ENCODE measurements at places on chromosomes 12 and 14. TPM values are rescaled to one million over a fixed set of nuclear protein-coding genes. Genes with fewer than 3 reads are reported as not detected.

GRCh38 chr12:12349711-12350665 lies at the start of gene MANSC1:
TSS of gene MANSC1 (minus strand) at chr12:12350242. CDS start at chr12:12343314, 6,928 bp downstream.
- no peaks in the 10 kb centered on the region for H3K4me1 ChIP-seq
- peak within 1 kb of the TSS; percentile 82 for H3K27ac ChIP-seq
- no peaks in the 10 kb centered on the region for H3K27me3 ChIP-seq
- DNase-seq, result peak; percentile 61
- H3K36me3 ChIP-seq, result no peaks in the 10 kb centered on the region

DNA sequence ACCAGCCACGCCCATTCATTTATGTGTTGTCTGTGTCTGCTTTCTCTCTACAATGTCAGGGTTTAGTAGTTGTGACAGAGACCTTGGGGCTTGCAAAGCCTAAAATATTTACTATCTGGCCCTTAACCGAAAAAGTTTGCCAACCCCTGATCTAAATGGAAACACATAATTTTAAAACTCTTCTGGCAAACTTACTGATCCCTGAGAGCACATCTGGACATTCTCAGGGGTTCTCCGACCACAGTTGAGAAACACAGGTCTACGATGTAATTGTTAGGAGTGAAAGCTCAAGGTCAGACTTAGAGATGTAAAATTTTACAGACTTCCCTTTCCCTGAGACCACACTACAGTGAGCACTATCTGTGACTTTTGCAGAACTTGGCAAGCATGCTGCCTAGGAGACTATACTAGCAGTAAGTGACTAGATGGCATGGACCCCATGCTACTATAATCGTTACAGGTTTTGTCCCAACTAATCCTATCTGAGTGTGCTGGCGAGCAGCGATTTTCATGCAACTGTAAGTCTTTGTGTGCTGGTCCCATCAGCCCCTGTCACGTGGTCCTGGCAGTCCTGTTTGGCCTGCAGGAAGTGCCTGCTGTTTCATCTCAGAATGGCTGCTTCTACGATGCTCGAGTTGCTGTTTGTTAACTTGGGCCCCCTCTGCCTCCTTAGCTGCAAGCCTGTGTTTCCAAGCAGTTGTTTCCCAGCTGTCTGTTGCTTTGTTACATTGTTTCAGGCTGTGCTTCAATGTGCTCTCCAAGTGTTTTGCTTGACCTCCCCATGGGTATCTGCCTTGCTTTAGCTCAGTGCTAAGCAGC lies 21.6 kb downstream of the TMTC2 start:
- no peaks in the 10 kb centered on the region for H3K4me1 ChIP-seq
- no peaks in the 10 kb centered on the region for H3K36me3 ChIP-seq
- H3K27me3 ChIP-seq, result no peaks in the 10 kb centered on the region
- DNase-seq, result peak; percentile 67
- H3K4me3 ChIP-seq, result no peak overlapping the region
- H3K27ac ChIP-seq, result peak overlapping the region; percentile 47

Gene CD4
- 12.4 TPM for total RNA-seq

DNA sequence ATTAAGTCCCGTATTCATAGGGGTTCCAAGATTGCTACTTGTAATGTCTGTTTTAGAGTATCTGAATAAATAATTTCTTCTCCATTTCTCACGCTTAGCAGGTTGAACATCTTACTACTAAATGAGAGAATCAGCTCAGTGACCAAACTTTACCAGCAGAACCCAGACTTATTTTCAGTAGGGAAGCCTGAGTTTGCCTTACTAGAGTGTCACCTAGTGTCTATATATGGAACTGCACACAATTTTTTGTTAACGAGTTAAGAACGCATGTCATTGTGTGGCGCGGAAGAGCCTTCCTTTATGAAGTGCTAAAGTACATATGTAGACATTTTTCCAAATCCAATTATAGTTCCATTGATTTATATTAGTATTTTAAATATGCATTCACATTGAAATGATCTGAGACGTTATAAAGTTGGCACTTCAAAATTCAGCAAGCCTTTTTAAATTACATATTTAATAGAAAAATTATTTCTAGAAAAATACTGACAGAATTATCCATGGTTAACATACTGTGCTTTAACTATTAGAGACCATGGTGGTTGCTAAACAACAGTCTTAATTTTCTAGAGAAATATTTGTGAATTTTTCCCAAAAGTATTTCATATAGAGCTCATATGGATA lies 88.3 kb downstream of the RPS29 start:
- DNase-seq, result no peak
- no peaks in the 10 kb centered on the region for H3K36me3 ChIP-seq
- H3K4me1 ChIP-seq, result no peaks in the 10 kb centered on the region
- H3K27ac ChIP-seq, result no peak overlapping the region
- H3K4me3 ChIP-seq, result no peak overlapping the region

Gene TIMELESS
- 5.6 TPM for total RNA-seq

DNA sequence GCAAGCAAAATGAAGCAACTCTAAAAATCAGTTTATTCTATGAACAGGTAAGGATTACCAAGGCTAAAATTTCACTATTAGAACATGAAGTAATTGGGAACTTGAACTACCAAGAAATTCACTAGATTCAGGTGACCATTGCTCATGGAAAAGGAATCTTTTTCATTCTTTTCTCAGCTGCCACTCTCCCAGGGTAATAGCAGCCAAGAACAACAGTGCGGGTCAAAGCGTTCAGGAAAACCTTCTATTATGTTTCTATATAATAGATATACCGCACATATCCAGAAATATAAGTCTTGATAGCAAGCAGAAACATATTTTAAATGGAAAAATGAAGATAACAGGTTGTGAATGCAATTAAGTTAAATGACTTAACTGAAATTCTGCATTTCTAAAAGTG lies 125.6 kb downstream of the NELL2 start:
- H3K36me3 ChIP-seq, result no peaks in the 10 kb centered on the region
- H3K27ac ChIP-seq, result no peak overlapping the region
- H3K4me3 ChIP-seq, result no peak overlapping the region
- no peaks in the 10 kb centered on the region for H3K27me3 ChIP-seq
- no peaks in the 10 kb centered on the region for H3K4me1 ChIP-seq

DNA sequence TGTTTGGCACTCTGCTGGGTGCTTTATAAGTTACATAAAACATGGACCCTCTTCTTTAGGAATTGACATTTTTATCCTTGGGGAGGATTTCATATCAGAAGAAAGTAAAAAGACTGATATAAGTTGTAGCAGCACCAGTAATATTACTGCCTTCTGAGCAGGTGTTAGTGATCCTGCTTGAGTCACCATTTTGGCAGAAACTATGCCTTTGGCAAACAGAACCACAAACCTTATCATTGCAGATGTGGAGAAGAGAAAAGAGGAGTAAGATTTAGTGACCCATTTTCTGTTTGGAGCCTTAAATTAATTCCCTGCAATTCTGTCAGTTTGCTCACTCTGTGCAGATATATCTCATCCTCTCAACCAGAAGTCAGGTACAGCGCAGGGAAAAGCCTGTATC lies 23.0 kb downstream of the ZNF410 start:
- H3K4me3 ChIP-seq, result no peak overlapping the region
- H3K27ac ChIP-seq, result peak overlapping the region; percentile 28
- H3K4me1 ChIP-seq, result no peaks in the 10 kb centered on the region

- no peaks in the 10 kb centered on the region for H3K36me3 ChIP-seq
- H3K27ac ChIP-seq, result no peak overlapping the region
- H3K27me3 ChIP-seq, result no peaks in the 10 kb centered on the region
- no peaks in the 10 kb centered on the region for H3K4me1 ChIP-seq
- no peak for DNase-seq
These were observed 58.8 kb upstream of the NUDT4 start for GRCh38 chr12:93318720-93319522.

DNA sequence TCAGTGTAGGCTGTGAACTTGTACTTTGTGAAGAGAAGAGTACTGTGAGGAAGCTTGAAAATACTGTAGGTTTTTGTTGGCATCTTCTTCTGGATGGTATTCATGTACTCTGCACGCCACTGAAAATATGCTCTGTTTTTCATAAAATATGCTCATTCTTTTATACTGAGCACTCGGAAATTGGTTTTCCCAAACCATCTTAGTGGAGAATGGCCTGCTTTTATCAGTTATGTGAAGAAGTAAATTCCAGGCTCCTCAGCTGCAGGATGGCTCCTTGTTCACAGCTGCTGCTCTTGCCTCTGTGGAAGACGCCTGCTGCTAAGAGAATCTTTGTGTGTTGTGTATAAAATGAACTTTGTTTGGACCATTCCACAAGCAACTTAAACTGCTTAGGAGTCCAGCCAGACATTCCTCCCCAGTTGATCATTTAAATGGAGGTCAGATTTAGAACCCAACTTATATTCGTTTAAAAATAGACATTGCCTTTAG lies 443.5 kb upstream of the RGS6 start:
- H3K27ac ChIP-seq, result no peak overlapping the region
- no peak overlapping the region for H3K4me3 ChIP-seq
- H3K27me3 ChIP-seq, result no peaks in the 10 kb centered on the region
- H3K4me1 ChIP-seq, result no peaks in the 10 kb centered on the region
- DNase-seq, result no peak

GRCh38 chr14:62364161-62364560 lies 601.9 kb downstream of the SNAPC1 start:
- H3K4me1 ChIP-seq, result no peaks in the 10 kb centered on the region
- no peaks in the 10 kb centered on the region for H3K27me3 ChIP-seq
- no peaks in the 10 kb centered on the region for H3K36me3 ChIP-seq
- H3K4me3 ChIP-seq, result no peak overlapping the region
- DNase-seq, result no peak
- H3K27ac ChIP-seq, result no peak overlapping the region

DNA sequence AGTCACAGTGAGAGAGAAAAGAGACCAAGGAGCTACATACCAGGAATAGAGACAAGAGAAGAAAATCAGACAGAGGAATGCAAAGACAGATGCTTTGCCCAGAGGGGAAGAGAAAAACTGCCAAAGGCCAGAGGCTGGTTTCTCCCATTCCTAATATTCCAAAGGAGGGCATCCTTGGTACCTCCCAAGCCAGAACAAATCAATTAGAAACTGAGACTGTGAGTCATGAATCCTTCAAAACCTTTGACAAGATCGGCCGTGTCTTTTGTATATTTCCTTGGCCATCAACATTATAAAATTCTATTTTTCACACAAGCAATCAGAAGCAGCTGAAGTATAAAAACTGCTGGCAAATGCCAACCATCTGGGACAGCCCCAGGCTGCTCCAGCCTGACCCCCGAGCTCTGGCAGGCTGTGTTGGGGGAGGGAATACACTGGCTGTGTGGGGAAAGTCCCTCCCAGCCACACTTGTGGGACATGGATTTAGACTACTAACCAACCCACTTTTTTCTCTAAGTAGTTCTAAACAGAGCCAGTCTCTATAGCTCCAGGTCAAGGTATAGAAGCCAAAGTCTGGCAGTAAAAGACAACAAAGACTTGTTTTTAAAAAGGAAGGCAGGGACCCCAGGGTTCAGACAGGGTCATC lies 13.7 kb downstream of the POMT2 start:
- no peaks in the 10 kb centered on the region for H3K36me3 ChIP-seq
- DNase-seq, result no peak
- H3K4me1 ChIP-seq, result no peaks in the 10 kb centered on the region
- peak overlapping the region; percentile 22 for H3K27ac ChIP-seq

Gene TMEM233
- 0.21 TPM for total RNA-seq
